Stimulated activated CD4-positive, alpha-beta T cell treated with anti-CD3 and anti-CD28 coated beads, Interleukin-15, amount 100 ng/mL, for 1 hour (primary cell): ENCODE measurements at places on chromosomes 11 and 22.

DNA sequence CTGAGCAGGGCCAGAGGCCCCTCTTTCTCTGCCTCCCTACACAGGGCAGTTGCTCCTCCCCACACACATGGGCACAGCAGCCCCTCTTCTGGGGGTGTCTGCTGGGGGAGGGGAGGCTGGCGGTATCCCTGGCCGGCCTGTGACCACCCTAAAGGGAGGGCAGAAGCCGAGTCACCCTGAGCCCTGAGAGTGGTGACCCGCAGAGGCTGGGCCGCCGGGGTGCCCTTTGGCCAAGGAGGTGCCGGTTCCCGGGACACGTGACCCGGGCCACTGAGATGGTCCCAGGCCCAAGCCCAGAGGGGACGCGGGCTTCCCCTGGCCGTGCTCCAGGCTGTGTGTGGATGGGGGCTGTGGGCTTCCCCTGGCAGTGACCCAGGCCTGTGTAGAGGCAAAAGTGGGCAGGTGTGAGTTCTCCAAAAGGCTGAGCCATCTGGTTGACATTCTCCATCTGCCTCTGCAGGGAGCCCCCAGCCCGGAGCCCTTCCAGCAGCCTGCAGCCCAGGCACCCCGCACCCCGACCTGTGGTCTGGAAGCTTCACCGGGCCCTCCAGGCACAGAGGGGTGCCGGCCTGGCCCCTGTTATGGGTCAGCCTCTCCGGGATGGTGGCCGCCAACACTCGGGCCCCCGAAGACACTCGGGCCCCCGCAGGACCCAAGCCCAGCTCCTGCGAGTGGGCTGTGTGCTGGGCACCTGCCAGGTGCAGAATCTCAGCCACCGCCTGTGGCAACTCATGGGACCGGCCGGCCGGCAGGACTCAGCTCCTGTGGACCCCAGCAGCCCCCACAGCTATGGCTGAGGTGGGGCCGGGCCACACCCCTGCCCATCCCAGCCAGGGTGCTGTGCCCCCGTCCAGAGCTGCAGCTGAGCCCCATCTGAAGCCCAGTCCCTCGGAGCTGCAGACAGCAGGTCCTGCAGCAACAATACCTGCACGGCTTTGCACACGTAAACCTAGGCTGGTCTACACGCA is 1.0 kb downstream of the ADM2 start:
- DNase-seq: no peak

GRCh38 chr11:114194702-114195101 is 101.5 kb upstream of the NNMT start:
- DNase-seq: no peak

- no peak for DNase-seq
Measured at GRCh38 chr22:37388538-37388937, 38.7 kb downstream of the ELFN2 start.

- DNase-seq: no peak
Measured at GRCh38 chr11:131689049-131689925, 318.9 kb downstream of the NTM start.

- no peak for DNase-seq
Measured at GRCh38 chr11:61958590-61958989, 8.4 kb downstream of the BEST1 start.

DNA sequence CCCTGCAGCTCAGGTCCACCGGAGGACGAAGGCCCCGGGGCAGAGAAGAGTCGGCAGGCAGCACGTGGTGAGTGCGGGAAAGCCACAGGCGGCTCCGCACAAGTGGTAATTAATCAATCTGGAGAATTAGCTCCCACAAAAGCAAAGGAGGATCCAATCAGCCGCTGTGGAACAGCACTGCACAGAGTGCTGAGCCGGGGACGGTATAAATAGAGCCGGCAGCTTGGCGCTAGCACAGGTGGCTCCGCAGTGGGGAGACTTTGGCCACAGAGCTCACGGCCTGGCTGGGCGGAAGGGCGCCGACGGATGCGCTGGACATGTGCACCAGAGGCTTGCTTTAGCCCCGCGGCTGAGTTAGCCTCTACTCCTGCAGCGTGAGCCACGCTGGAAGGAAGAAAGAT is 48.9 kb downstream of the IGSF9B start:
- DNase-seq: no peak

GRCh38 chr22:30873661-30874060 is 94.9 kb downstream of the MORC2 start:
- no peak for DNase-seq

DNA sequence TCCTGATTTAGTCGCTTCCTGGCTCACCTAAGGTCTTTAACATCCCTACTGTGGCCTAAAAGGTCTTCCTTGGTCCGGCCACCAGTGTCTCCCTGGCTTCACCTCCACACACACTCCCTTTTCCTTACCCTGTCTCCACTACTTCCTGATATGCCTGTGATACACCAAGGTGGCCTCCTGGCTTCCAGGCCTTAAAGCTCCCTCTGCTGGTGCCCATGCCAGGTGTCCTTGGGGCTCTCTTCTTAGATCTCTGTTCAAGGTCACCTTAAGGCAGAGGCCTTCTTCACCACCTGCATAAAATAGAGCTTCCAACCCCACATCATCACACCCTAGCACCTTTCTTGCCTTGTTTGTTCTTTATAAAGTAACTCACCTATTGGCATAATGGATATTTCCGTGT is 787.7 kb downstream of the NTM start:
- DNase-seq: no peak

GRCh38 chr11:115724666-115725065 is 220.5 kb upstream of the CADM1 start:
- no peak for DNase-seq

GRCh38 chr11:125494974-125495725 is 915 bp downstream of the FEZ1 start:
- no peak for DNase-seq

- no peak for DNase-seq
Measured at GRCh38 chr22:33013531-33014162, 44.5 kb downstream of the SYN3 start.

DNA sequence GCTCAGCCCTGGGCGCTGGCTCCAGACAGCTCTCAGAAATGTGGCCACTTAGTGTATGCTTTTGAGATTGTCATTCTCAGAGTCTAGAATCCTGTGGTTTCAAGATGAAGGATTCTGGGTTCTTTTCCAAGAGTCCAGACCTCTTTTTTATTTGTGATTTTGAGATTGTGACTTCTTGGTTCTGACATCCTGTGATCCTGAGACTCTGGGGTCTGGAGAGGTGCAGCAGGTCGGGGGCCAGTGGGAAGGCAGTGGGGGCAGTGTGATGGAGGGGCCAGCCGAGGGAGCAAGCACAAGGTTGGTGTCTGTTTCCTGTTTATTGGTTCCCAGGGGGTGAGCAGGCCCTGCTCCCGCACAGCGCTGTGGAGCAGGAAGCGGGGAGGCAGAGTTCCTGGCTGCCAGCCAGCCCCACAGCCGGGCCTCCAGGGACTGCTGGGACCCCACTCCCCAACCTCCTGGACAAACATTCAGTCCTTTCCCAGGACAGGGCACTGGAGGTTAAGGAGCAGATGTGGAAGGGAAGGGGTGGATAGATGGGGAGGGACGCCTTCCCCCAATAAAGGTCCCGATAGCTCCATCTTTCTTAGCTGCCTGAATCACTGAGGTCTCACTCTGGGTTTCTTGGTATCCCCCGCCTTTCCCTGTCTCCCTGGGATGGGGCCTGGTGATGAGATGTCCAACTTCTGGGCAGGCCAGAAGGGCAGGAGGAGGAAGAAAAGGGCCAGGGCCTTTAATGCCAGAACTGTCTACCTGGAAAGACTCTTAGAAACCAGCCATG is 13.7 kb downstream of the ARHGEF17 start:
- DNase-seq: no peak

DNA sequence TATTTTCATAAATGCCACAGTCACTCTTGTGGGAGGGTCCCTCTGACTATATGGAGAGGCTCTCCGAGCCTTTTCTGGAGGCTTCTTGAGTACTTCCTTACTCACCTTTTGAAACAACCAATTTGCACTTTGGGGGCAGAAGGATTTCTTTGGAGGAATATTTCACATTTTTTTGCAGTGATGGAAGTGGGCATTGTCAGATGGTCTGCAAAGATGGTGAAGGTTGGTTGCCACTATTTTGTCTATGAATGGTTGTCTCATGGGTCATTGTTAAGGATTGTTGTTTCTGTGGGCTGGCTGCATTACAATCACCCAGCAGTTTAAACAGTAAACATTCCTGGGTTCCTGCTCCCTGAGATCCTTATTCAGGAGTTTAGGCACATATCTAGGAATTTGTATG is 388.2 kb downstream of the TMEM135 start:
- DNase-seq: no peak

- no peak for DNase-seq
Measured at GRCh38 chr11:110077346-110077745, 15.8 kb upstream of the ZC3H12C start.

- DNase-seq: no peak
Measured at GRCh38 chr11:65865550-65866172, 5.4 kb downstream of the MUS81 start.

DNA sequence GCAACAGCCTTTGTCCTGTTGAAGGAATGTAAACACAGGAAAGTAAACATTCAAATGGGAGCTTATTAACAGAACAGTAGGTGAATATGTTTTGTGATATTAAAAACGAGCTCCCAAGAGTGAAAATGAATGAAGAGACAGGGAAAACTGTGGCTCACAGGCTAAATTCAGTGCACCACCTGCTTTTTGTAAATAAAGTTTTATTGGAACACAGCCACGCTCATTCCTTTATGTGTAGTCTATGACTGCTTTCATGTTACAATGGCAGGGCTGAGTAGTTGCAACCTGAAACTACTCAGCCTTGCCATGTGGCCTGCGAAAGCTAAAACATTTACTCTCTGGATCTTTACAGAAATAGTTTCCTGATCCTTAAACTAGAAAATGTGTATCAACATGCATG is 136.9 kb downstream of the MYO18B start:
- no peak for DNase-seq

DNA sequence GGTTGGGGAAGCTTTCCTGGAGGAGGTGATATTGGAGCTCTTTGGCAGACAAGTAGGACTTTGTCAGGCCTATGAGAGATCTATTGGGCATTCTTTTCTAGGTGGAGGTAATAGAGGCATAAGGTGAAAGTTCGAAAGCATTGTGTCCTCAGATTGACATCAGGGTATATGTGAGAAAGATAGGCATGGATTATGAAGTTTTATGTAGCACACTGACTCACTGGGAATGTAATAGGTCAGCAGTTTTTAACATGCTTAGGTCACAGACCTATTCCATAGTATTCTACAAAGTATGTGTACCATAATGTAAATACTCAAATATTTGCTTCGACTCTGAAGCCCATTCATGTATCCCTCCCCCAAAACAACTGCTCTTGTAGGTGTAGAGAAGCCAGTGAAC is 11.8 kb downstream of the HIKESHI start:
- no peak for DNase-seq

DNA sequence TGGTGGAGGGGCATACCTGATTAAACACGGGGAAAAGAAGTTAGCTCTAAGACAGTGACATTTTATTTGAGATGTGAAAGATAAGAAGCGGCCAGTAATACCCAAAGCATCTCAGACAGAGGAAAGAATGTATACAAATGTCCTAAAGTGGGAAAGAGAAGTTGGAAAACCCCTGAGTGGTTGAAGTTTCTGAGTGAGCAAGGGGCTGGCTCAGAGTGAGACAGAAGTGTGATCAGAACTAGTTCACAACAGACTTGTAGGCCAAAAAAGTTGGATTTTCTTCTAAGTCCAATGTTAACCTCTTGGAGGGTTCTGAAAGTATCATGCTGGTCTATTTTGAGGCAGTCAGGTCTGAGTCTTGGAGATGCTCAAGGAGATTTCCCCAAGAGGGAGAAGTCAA is 608.7 kb downstream of the SOX6 start:
- DNase-seq: no peak

GRCh38 chr11:120722524-120722923 is 211.0 kb downstream of the GRIK4 start:
- no peak for DNase-seq

- DNase-seq: no peak
Measured at GRCh38 chr22:24516301-24516737, 21.2 kb downstream of the UPB1 start.
